ENCODE measurements at places on chromosomes 1 and 21.

GRCh38 chr1:175597205-175597604, 146.2 kb downstream of the TNR start:
- no peak for DNase-seq

DNA sequence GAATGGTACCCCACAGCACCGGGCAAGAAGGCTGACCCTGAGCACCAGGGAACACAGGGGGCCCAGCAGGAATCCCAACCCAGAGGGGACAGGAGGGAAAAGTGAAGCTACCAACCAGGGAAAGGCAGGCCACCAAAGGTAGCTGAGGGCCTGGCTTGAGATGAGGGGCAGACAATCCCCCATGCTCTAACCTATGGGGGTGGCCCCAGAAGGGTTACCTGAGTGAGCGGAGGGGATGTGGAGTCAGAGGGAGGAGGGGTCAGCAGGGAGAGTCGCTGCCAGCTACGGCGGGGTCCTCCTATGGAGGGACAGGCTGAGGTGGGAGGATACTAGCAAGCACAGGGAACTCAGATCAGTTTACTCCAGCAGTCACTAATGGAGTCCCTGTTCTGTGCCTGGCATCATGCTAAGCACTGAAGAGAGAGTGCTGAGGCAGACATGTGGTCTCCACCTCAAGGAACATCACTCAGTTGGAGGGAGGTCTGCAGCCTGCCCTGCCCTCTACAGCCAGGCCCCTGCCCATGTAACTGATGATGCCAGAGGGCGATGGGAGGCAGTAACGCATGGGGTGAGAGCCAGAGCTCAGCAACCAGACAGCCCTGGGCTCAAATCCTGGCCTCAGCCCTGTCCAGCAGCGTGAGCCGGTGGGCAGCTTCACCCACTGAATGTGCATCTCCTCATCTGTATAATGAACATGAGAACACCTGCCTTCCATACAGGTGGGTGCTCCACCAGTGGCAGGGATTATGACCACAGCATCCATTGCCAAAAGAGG, 21.3 kb downstream of the CYB5RL start:
- no peak for DNase-seq

DNA sequence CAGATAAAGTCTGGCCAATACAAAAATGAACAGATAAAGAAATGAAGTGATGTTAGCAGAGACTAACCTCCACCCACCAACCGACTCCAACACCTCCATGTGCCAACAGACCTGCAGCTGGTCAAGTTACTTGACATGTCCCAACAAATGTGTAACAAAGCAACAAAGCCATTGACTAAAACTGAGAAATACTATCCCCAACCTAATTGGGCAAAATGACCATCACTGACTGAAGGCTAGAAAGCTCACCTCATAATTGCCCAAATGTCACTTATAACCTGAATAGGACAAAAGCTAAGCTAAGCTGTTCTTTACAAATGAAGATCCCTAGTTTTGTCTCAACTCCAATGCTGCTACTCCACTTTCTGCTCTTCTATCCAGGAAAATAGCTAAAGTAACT, 7.5 kb downstream of the KDM5B start:
- DNase-seq, result no peak

DNA sequence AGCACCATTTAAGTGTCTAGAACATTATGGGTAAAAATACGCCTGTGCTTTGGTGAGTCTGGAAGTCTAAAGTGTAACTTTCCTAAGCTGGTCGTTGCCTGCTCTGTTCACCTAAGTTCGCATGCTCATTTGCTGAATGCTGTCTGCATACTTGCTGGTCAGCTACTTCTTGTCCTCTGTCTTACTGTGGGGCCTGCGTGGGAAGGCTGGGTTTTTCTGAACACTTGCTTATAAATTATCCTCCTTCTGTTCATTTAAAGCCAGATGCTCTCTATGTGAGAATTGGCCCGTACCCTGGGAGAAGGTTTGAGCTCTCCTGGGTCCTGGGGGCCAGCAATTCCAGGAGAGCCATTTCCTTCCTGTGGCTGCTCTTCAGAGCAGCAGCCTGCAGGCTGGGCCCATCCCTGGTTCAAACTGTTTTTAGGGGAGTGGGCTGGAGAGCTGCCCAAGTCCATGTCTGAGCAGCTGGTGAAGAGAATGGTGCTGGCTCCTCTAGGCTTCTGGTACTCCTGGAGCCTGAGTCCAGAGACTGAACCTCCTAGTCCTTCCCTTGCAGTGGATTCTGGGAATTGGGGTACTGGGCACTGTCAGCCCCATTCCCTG, 75.7 kb downstream of the GALNT2 start:
- no peak for DNase-seq

GRCh38 chr1:225349826-225350225, 78.0 kb downstream of the LBR start:
- DNase-seq, result no peak

DNA sequence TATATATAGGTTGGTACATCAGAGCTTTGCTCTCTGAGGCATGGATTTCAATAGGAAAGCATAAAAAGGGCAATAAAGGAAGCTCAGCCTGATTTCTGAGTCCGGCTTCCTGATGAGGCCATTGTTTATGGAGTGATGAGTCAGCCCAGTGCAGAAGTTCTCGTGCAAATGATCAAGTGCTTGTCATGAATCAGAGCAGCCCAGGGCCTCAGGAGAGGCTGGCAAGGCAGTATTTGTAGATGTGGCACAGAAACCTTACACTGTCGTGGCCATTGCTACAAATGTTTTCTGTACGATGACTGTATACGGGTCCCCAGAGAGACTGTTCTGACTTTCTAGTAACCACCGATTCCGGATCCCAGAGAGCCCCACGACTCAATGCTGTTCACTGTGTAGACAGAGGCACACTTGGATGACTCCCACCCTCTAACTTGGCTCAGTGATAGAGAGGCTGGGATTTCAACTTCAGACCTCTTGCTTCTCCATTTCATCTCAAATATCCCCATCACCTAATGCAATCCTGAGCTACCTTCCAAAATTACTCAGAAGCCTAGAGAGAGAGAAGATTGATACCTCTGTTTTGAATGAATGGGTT, 26.8 kb downstream of the UMODL1 start:
- no peak for DNase-seq

GRCh38 chr21:26457817-26458216, 115.3 kb downstream of the CYYR1 start:
- DNase-seq, result no peak

- DNase-seq, result no peak
Measured at GRCh38 chr1:51327386-51327785, 3.0 kb downstream of the TTC39A start.

DNA sequence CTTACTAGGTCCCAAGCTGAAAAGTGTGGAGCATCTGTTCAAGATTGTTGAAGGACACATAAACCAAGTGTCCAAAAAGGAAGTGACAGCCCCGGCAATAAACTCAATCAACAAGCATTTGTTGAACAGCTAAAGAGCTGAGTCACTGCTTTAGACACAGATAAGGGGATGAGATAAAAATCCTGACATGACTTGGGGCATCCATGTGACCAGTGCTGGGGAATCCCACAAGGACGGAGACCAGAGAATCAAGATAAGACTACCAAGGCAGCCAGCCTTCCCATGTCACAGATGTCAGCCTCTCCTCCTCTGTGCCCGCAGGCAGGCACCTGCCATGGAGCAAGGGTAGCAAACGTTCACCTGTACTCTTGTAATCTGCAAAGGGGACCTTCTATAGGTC, 118.6 kb upstream of the KAZN start:
- no peak for DNase-seq

DNA sequence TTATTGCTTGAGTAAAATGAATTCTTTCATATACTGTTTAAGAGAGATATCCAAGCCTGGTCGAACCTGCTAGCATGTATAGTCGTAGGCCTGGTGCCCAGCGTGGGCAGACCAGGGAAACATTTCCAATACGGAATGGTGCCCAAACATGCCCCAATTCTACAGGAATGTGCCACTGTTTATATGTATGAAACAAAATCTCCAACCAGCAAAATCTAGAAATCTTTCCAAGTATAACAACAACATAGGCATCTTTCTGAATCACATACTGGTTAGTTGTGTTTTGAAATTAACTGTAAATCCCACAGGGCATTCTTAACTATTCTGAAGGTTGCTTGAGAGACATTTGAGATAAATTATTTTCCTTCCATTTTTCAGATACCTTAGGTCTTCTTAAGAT, 17.0 kb upstream of the ABCD3 start:
- no peak for DNase-seq

DNA sequence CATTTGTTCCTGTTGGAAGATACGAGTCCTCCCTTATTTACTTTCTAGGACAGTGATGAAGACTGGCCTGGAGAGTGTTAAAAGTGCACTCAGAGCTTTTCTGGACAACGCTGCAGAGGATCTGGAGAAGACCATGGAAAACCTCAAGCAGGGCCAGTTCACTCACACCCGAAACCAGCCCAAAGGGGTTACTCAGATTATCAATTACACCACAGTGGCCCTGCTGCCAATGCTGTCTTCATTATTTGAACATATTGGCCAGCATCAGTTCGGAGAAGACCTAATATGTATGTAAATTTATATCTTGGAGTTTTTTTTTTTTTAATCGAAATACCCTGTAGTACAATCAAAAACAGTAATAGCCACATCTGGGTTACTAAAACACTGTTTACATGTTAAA, 190.5 kb downstream of the ZP4 start:
- DNase-seq, result no peak

DNA sequence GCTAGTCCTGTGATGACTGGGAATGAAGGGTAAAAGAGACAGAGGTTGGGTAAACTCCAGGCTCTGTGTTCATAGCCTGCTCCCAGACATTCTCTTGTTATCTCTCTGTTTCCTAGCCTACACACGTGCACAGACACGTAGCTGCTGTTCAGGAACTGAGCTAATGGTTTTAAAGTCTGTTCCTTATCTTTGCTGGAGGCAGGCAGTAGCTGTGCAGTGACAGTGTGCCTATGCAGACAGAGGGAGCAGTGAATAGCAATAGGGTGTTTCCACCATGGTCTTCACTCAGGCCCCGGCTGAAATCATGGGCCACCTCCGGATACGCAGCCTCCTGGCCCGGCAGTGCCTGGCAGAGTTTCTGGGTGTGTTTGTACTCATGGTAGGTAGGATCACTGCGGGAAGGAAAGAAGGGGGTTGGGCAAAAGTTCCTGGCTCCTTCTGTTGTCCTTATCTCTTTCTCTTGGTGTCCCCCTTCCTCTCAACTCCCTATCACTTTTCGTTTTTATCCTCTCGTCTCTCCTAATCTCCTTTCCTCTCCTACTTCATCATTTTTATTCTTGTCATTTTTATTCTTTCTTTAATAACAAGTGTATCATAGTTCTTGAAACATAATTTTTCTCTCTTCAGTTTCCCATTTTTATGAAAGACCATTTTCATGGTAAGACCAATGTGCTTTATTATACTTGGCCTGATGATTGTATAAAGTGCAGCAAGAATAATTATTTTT, at the start of gene AQP10:
TSS of gene AQP10 (plus strand) at position 212 of the 727 bp plus-strand sequence. CDS start at position 275, 63 bp downstream.
- DNase-seq, result no peak

DNA sequence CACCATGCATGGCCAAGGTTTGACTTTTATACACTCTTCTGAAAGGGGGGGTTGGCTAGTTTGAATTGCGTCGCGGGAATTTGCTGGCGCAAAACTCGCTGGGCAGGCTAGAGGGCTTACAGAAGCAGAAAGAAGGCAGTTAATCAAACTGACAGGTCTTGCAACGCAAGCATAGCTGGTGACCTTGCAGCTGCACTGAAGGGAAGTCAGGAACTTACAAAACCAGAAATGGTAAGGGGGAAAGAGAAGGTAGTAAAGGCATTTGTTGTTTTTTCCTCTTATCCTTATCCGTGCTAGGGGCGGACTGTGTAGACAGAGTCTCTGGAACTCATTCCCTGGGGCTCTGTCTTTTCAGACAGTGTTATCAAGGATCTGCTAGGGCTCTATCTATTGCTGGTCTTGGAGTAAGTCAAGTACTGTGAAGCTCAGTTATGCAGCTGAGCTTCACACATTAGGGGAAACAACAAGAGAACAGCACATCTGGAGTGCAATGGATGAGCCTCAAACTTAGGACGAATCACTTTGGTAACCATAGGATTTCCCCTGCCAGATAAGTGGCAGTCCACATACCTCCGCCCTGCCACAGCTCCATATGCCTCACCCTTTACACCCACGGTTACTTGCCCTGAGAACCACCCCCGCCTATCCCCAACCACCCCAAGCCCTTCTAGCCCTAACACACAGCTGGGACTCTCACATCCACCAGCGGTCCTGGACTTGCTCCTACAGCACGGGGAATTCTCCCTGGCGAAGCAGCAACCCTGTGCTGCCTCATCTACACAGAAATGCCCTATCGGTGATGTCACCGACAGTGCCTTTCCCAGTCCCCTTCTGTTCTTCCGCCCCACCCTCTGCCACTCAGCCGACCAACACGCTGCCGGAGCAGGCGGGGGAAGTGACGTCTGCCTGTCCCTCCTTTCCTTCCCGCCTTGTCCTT, 251.4 kb downstream of the FAM72C start:
- no peak for DNase-seq

- no peak for DNase-seq
Measured at GRCh38 chr21:32472890-32473765, 60.6 kb downstream of the EVA1C start.

- DNase-seq, result peak; percentile 66
Measured at GRCh38 chr1:165928075-165928731, 100.8 kb downstream of the UCK2 start.
